ENCODE measurements at places on chromosomes 6 and 20.
A peak's percentile ranks its signal among the peaks of the same experiment; 100 is the strongest.

- H3K4me3 ChIP-seq = no peak overlapping the region
- no peak overlapping the region for H3K27ac ChIP-seq
- no peak for DNase-seq
These were observed 20.4 kb downstream of the THEMIS start for GRCh38 chr6:127880429-127880828.

DNA sequence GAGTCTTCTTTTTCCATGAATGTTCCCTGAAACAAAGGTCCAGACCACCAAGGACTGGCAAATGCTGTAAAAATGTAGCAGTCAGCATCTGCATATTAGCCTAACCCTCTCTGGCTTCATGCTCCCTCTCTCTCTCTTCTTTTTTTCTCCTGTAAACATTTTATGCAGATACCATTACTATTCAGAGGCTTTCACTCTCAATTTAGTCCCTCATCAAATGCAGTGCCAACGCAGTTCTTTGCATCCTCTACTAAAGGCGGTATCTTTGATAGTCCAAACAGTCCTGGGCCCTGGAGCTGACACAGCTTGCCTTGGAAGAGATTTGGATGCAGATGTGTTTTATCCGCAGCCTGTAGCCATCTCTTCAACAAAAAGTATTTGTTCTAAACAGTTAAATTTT, 167.1 kb upstream of the MMS22L start:
- no peaks in the 10 kb centered on the region for H3K4me1 ChIP-seq
- no peak for DNase-seq
- no peak overlapping the region for H3K27ac ChIP-seq
- no peaks in the 10 kb centered on the region for H3K27me3 ChIP-seq

GRCh38 chr6:13454286-13455221, 32.8 kb downstream of the GFOD1 start:
- no peaks in the 10 kb centered on the region for H3K4me1 ChIP-seq
- no peak for DNase-seq
- no peaks in the 10 kb centered on the region for H3K27me3 ChIP-seq
- H3K27ac ChIP-seq = no peak overlapping the region
- no peak overlapping the region for H3K4me3 ChIP-seq

DNA sequence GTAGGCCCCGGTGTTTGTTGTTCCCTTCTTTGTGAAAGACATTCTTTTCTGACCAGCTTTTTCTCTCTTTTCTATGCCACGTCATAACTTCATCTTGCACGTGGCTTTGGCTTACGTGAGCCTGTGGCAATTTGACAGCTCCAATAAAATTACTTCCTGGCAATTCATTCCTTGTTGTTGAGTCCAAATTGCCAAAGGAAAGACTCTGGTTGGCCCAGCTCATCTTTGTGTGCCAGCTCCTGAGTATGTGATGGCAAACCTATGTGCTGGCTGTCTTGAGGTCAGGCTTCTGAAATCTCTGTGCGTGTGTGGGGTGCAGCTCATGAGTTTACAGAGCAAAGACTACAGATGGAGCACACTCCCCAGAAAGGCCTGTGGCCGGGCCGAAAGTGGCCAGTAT, 272.5 kb upstream of the SGK1 start:
- H3K4me1 ChIP-seq = no peaks in the 10 kb centered on the region
- no peak for DNase-seq
- H3K4me3 ChIP-seq = no peak overlapping the region
- no peaks in the 10 kb centered on the region for H3K27me3 ChIP-seq

- H3K4me3 ChIP-seq = no peak overlapping the region
- H3K27ac ChIP-seq = no peak overlapping the region
- no peaks in the 10 kb centered on the region for H3K27me3 ChIP-seq
- H3K4me1 ChIP-seq = peaks cover 33% of the 10 kb centered on the region
- DNase-seq = no peak
These were observed 27.1 kb upstream of the EMILIN3 start for GRCh38 chr20:41393705-41394066.

- H3K4me3 ChIP-seq = no peak overlapping the region
- no peaks in the 10 kb centered on the region for H3K27me3 ChIP-seq
These were observed 193.3 kb downstream of the PHACTR1 start for GRCh38 chr6:12909833-12910232.

DNA sequence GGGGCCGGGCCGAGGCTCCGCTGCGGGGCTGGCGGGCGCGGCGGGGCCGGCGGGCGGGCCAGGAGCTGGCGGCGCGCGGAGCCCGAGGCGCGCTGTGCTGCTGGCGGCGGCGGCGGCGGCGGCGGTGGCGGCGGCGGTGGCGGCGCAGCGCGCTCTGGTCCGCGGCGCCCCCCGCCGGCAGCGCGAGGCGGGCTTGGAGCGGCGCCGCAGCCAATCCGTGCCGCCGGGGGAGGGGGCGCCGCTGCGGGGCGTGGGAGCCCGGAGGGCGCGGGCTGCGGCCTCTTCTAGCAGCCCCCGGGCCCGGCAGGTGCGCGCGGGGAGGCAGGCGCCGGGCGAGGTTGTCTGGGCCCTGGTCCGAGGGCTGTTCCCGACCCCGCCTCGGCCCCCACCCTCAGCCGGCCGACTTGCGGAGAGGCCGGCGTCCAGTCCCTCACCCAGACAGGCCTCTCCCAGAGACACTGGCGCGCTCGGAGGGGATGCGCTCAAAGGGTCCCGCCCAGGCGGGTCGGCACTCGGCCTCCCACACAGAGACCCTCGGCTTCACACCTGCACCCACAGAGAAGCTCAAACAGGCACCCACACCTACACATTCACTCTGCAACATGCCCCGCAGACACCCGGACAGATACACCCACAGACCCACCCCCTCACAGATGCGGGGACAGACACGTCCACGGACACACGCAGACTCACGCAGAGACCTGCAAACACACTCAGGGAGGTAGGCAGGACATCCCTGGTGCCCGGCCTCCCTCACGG, at the start of gene RIMS4:
Gene RIMS4 (minus strand): TSS at position 156 of the 759 bp plus-strand sequence. CDS start 275 bp downstream, outside the sequence.
- DNase-seq = peak; percentile 49
- peaks cover 10% of the 10 kb centered on the region for H3K4me1 ChIP-seq
- peak within 1 kb of the TSS; percentile 32 for H3K4me3 ChIP-seq
- H3K27me3 ChIP-seq = peaks cover 12% of the 10 kb centered on the region
- H3K36me3 ChIP-seq = no peaks in the 10 kb centered on the region
- no peak within 1 kb of the TSS for H3K27ac ChIP-seq

DNA sequence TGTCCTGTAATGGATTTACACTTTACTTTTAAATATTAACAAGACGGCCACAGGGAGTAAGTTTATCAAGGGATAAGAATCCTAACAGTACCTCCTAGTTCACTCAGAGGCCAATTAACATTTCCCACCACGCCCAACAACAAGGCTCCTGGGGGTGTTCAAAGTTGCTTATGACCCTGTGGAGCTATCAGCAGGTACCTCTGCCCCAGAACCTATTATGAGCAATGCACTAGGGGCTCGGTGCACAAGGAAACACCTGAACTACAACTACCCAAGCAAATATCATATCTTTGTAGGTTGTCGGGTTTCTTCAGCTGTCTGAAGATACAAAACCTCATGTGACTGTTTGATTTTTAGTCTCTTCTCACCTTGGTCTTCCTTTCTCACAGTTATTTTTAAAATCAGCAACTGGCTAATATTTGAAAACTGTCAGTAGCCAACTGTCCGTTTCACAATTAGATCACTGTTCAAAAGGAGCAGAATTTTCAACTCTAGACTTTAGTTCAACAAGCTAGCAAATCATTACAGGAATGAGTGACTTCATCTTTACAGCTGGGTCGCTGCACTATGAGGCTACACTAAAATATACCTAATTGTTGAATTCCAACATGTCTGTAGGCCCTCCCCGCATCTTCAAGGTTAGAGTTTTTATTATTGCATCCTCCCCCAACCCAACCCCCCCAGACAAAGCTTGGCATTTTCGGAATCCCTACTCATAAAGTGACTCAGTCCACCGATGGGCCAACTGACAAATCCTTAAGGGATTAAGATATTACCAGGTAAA, 38.1 kb downstream of the B4GALT5 start:
- peaks cover 5% of the 10 kb centered on the region for H3K36me3 ChIP-seq
- no peak overlapping the region for H3K27ac ChIP-seq
- DNase-seq = no peak
- H3K4me1 ChIP-seq = peaks cover 15% of the 10 kb centered on the region
- H3K4me3 ChIP-seq = no peak overlapping the region

DNA sequence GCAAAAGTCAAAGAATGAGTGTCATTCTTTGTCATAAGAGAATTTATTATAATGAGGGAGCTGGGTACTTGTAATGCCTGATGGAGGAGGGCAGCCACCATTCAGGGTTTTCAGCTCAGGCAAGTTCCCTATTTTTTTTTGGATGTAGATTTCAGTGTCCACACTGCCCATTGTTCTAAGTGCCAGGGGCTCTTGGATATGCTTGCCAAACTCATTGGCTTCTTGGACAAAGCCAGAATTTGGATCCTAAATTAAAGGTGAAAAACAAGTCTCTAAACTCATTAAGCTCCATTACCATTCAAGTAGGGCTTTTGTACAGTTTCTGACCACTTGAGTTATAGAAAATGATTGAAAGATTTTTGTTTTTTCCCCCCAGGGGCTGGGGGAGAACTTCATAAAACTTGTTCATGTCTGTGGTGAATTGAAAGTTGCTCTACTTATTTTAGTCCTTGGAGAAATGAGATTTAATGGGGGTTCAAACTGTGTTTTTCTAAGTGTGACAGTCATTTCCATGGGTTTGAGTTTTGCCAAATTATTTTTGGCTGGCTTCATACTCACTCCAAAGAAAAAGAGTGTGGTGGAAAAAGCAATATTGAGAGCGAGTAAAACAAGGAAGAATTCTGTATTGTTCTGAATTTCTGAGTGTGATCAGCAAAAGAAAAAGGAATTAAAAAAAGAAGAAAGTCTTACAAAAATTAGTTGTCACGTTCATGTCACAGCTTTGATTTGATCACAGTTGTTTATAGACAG, 46.0 kb downstream of the TIAM2 start:
- H3K4me3 ChIP-seq = no peak overlapping the region
- H3K27me3 ChIP-seq = no peaks in the 10 kb centered on the region
- no peak for DNase-seq
- no peaks in the 10 kb centered on the region for H3K36me3 ChIP-seq
- peaks cover 3% of the 10 kb centered on the region for H3K4me1 ChIP-seq

- H3K36me3 ChIP-seq = no peaks in the 10 kb centered on the region
- H3K27me3 ChIP-seq = no peaks in the 10 kb centered on the region
- DNase-seq = no peak
- no peaks in the 10 kb centered on the region for H3K4me1 ChIP-seq
These were observed 409.5 kb downstream of the BTBD3 start for GRCh38 chr20:12327205-12327604.

GRCh38 chr6:90249034-90249433, 47.6 kb downstream of the BACH2 start:
- no peak overlapping the region for H3K27ac ChIP-seq
- no peaks in the 10 kb centered on the region for H3K27me3 ChIP-seq
- H3K4me3 ChIP-seq = no peak overlapping the region

Data from neuronal stem cell (in vitro differentiated cells).